ENCODE measurements at places on chromosomes 1 and 21.

- no peak for DNase-seq
Measured at GRCh38 chr1:2399890-2400575, 8.4 kb downstream of the RER1 start.

DNA sequence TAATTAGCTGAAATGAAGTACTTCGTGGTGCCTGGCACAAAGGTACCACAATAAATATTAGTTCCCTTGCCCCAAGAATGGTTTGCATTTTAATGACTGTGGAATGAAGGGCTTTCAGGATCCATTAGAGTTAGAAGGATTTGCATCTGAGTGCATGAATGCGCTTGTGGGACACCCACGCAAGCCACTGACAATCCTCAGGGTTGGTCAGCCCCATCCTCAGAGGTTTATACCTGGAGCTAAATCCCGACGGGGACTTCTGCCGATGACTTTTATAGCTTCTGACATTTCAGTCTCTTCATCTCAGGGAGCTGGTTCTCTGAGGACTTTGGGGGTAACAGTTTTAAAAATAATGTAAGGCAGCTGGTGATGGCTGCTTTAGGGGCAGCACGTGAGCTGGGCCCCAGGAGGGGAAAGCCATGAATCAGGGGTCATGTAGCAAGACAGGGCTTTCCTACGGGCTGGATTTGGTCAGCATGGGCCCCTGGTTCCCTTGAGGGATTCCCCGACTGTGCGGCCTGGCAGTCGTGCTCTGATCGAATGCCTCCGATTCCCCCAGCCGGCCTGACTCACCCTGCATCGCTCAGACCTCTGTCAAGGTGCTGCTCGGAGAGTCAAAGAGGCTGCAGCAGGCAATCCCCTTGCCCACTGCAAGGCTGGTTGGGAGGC is 20.8 kb upstream of the IL10 start:
- no peak for DNase-seq

- no peak for DNase-seq
Measured at GRCh38 chr1:12469990-12470389, 148.0 kb downstream of the DHRS3 start.

- no peak for DNase-seq
Measured at GRCh38 chr1:46370214-46370633, 23.9 kb upstream of the FAAH start.

GRCh38 chr1:10103193-10103592 is 70.4 kb downstream of the UBE4B start:
- DNase-seq: no peak

GRCh38 chr1:221801773-221802516 is 60.1 kb upstream of the DUSP10 start:
- DNase-seq: no peak

DNA sequence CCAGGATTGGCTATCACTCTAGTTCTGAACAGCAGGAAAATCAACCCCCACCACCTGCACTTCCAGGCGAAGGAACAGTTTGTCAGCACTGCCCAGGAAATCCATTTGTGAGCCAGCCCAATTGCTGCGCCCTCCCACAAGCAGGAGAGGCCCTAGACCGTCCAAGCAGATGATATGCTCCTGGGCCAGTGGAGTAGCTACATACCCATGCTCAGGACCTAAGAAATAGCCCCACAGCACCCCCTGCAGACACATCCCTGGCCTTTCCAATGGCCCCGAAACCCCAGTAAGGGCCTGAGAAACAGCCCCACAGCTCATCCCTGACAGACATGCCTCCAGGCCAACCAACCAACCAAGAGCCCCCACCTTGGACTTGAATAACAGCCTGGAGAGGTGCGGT is 111.5 kb upstream of the ZC3H11B start:
- DNase-seq: no peak

DNA sequence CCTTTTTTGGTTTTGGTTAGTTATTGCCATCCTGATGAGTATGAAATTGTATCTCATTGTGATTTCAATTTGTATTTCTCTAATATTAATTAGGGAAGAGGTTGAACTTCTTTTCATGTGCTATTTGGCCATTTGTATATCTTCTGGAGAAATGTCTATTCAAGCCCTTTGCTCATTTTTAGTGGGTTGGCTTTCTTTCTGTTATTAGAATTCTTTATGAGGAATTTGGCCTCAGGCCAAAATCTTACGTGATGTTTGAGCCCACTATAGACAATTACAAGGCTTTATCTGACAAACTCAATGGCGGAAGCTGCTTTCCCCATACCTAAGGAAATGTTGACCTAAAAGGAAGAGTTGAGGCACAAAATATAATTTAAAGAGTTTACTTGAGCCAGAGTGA is 32.9 kb downstream of the IVNS1ABP start:
- no peak for DNase-seq

GRCh38 chr1:97262842-97263241 is 541.3 kb downstream of the PTBP2 start:
- DNase-seq: no peak

- peak; percentile 63 for DNase-seq
Measured at GRCh38 chr1:117605164-117605773, 579 bp upstream of the TENT5C start.

DNA sequence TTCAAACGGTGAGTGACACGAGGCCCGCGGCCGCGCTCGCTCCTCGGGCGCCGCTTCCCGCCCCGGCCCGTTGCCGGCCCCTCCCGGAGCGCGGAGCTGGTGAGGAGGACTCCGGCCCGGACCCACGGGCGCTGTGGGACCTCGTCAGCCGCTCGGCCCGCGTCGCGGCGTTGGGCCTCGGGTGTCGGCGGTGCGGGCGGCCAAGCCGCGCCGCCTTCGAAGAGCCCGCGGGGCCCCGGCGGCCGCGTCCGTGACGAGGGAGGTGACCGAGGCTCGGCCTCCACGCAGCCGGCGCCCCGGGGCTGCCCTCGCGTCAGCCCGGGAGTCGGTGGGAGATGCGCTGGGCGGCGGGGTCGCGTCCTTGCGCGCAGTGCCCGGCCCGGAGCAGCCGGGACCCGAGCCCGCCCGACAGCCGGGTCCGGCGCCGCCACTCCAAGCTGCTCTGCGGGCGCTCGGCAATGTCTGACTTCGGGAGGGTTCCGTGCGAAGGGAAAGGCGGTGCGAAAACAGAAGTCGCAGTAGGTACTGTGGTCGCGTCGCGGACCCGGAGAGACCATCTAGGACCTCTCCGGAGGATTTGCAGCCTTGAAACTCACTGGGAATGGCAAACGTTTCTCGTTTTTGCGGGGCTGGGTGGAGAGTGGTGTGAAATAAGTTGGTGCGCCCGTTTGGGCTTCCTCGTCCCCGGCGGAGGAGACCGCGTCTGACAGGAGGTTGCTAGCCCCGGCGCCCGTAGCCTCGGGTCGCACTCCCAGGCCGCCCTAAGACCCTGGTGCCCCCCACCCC is 829 bp downstream of the SPEN start:
- DNase-seq: peak; percentile 65

DNA sequence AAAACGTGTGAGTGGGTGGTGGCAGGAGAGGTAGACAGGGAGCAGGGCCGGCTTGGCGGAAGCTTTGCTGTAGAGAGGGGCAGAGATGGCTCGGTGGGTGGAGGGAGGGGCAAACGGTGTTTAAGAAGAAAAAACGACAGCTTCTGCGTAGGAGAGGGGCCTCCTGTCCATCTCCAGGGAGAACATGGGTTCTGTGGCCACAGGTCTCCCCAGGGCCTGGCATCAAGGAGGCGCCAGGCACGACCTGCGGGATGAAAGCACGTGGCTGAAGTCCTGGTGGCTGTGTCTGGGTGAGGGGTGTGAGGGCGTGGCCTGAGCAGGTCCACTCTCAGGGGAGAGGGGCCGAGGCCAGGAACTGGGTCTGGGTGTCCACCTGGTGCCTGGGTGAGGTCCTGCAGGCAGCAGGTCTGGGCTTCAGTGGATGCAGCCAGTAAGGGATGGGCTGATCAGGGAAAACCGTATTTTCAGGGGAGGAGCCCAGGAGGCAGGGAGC is 940 bp upstream of the PRKCZ start:
- DNase-seq: no peak

- DNase-seq: no peak
Measured at GRCh38 chr1:22747021-22747734, 36.5 kb downstream of the EPHB2 start.

- no peak for DNase-seq
Measured at GRCh38 chr21:34994766-34995631, 54.1 kb downstream of the RUNX1 start.

GRCh38 chr1:25945761-25946160 is 39.5 kb upstream of the STMN1 start:
- no peak for DNase-seq

- no peak for DNase-seq
Measured at GRCh38 chr1:12598974-12599373, 19.0 kb downstream of the DHRS3 start.

DNA sequence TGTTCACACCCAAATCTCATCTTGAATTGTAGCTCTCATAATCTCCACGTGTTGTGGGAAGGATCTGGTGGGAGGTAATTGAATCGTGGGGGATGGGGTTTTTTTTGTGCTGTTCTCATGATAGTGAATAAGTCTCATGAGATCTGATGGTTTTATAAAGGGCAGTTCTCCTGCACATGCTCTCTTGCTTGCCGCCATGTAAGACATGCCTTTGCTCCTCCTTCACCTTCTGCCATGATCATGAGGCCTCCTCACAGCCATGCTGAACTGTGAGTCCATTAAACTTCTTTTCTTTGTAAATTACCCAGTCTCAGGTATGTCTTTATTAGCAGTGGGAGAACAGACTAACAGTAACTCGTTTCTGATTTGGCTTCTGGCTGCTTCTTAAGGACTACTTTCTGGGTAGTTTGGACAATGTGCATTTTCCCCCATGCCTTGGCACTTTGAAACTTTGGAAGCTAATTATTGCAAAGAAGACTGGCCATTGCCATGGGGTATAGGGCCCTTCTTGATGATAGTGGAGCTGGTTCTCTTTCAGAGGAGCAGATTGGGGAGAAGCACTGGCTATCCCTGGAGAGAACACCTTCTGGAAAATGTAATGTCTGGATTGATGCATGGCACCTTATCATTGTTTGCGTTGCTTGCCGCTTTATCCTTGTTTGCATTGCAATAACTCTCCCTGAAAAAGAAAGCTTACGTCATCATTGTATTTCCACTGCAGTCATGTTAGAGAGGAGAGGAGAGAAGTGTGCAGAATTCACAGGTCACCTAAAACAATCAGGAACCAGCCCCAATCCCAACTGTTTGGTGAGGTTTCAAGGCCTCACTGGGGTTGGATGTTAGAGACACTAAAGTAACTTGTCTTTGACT is 5.9 kb downstream of the CNIH3 start:
- no peak for DNase-seq

DNA sequence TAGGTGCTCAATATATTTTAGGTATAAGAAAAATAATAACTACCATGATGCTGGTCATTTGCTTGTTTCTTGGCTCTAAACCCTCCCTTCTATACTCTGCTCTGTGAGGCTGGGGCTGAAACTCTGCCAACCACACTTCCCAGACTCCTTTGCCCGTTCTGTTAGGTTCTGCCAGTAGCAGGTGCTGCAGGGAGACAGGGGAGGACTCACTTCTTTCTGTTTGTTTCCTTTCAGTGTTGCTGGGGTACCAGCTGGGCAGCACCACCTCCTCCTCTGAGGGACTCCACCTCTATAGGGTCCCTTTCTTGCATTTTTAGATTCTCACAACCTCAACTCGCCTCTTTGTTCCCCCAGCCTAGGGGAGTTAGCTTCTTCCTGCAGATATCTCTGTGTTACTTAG is 17.0 kb upstream of the SH2D2A start:
- peak; percentile 27 for DNase-seq

DNA sequence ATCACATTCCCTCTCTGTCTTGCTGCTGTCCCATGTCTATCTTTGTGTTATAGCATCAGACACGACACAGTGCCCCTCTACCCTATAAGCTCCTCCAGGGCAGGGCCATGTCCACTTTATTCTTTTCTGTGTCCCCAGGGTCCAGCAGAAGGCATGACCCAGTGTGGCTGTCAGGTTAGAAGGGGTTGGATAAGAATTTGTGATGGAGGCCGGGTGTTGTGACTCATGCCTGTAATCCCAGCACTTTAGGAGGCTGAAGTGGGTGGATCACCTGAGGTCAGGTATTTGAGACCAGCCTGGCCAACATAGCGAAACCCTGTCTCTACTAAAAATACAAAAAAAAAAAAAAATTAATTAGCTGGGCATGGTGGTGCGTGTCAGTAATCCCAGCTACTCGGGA is 26.3 kb upstream of the RNF19B start:
- no peak for DNase-seq

DNA sequence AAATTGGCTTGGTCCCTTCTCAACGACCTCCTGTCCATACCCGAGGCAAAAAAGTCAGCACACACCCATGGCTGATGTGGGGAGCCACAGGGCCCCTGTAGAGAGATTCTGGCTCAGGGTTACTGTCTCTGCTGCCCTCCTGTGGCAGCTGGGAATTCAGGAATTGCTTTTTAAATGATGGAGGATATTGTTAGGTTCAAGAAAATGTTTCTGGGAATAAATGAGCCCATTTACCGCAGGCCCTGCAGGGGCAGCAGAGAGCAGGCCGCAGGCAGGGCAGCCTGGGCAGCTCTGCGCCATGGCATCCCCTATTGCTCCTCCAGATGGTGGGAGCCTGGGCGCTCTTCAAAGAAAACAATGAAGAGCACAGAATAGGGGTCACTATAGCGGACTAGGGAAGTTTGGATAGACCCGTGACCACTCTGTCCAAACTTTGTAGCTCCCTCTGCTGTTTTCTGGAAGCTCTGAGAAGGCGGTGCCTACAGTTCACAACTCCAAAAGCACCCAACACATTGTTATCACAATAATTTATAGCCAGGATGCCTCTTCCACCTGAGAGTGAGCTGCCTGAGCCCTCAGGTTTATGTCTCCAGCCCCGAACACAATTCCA is 201.1 kb downstream of the BACH1 start:
- DNase-seq: no peak

GRCh38 chr1:113452921-113453770 is 62.8 kb downstream of the MAGI3 start:
- DNase-seq: no peak

DNA sequence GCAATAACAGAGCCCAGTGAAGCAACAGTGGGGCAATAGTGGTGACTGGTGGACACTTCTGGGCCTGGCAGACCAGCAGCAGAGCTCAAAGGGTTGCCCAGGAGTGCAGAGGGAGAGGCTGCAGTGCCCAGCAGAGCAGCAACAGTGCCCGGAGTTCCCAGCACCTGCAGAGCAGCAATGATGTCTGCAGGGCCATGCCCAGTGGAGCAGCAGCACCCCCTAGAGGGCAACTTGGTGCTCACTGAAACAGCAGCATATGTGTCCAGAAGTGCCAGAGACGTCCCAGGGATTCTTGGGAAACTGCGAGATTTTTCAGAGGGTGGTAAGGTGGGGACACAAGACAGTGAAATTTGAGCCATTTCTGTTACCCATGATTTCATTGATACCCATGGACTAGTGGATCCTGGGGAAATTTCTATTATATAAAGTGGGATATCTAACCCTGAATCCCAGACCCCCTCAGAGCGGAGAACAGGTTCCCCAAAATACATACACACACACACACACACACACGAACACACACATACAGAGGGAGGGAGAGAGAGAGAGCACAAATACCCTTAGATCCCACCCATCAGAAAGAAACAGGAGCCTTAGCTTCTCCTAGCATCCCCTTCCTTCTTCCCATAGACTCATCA is 156.9 kb upstream of the GJB5 start:
- DNase-seq: peak; percentile 58

GRCh38 chr1:112954017-112954650 is 1.9 kb downstream of the SLC16A1 start:
- DNase-seq: no peak

- DNase-seq: no peak
Measured at GRCh38 chr1:157113106-157113505, 13.5 kb upstream of the ETV3L start.

All from right forelimb (tissue), 1 donor.